ENCODE measurements at places on chromosomes 11 and 22.
A peak's percentile ranks its signal among the peaks of the same experiment; 100 is the strongest.

DNA sequence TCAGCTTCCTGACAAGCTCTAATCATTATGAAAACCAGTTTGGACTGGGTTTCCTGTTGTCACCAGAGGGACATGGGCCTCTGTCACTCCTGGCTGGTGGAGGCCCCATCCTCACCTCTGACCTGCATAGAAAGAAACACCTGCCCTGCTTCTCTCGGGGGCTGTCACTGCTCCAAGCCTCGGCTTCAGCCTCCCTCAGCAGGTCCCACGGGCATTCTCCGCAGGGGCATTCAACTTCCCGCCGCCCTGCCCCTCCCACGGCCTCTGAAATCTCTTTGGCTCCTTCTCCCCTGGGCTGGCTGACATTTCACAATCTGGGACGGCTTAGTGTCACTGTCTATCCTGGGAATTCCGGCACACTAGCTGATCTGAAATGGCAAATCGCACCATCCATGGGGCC, 257.9 kb downstream of the CTTN start:
- no peak for DNase-seq

DNA sequence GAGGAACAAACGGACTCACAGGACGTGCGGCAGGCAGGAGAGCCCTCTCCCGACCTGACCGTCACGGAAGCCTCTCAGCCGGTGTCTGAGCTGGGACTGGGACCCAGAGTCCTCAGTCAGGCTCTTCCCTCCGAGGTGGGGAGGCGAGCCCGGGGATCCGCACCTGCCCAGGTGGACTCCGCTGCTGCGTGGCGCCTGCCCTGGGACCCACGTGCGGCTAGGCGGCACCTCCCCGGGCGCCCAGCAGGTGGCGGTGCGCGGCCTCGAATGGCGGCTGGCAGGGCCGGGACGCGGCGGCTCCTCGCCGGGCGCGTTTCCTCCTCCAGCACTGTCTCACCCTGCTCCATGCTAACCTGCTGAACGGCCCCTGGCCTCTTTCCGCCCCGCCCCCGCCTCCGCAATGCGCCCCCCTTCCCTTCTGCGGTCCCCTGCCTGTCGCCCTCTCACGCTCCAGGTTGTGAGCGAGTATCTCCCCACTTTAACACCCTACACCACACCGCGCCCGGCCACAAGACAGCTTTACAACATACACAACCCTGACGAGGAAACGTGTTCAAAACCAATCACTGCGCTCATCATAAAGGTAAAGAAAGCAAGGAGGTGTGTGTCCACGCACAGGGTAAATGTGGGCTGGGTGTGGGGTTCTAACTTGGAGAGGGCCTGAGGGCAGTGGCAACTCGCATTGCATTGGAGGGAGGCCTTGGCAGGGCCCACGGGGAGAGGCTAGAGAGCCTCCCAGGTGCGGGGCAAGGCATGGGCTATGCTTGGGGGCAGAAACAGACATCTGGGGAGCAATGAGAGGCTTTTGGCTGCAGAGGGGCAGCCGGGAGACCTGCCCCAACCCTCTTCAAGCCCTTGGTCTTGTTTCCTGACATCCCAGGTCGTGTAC, 25.9 kb upstream of the ATXN10 start:
- DNase-seq, result peak; percentile 61

GRCh38 chr11:120208777-120209176, 2.1 kb upstream of the OAF start:
- DNase-seq, result no peak

DNA sequence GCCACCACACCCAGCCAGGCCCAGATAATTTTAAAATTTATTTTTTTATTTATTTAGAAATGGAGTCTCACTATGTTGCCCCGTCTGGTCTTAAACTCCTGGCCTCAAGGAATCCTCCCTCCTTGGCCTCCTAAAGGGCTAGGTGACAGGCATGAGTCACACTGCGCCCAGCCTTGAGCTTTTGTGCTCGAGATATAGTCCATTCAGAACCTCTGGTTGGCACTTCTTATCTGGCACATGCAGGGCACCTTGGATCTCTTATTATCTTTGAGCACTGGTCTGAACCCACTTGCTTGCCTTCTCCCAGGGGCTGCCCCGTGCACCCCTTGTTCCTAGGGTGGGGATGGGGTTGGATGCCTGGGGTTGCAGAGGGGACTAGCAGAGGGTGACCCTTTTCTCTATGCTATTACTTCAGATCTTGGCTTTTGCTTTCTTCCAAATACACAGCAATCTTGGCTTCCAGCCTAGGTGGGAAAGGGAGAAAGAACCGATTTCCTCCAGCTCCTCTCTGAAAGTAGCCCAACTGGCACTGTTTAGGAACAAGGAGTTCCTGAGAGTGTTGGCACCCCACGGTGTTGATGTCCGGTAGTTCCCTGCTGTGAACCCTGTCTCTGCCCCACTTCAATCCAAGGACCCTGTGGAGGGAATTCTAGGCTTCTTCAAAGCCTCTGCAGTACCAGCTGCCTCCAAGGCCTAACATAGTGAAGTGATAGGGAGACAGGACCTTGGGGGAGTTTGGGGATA, 1.3 kb upstream of the SLC3A2 start:
- DNase-seq, result no peak

DNA sequence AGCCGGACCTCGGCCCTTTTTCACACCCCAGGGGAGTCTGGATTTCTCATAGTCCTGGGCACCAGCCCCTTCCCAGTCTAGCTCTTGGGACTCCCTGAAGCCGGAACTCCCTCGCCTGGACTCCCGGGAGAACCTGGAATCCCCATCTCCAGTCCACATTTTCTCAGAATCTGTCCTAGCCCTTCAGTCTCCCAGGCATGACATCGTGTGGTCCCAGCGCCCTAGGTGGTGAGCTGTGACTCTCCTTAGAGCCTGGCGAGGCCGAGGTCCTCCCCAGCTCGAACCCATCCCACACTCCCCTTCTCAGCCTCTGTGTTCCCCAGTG, 673 bp upstream of the DUSP18 start:
- no peak for DNase-seq

GRCh38 chr11:111461460-111462235, 50.5 kb downstream of the BTG4 start:
- no peak for DNase-seq

- DNase-seq, result no peak
These were observed 39.6 kb upstream of the CHRM4 start for GRCh38 chr11:46431211-46431610.

GRCh38 chr11:45273509-45273908, 12.6 kb downstream of the SYT13 start:
- DNase-seq, result no peak

GRCh38 chr11:88158081-88158480, 17.2 kb downstream of the RAB38 start:
- no peak for DNase-seq

DNA sequence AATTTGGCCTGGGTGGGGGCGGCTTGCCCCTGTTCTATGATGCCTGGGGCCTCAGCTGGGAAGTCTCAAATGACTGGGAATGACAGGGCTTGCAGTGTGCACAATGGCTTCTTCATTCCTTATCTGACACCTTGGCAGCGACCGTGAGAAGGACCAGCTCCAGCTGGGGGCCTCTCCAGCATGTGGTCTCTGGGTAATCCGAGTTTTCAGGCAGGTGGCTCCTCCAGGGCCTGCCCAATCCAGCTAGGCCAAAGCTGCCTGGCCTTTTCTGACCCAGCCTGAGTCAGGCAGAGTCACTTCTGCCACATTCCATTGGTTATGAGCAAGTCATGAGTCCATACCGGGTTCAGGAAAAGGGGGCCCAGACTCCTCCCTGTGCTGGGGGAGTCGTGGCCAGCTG, 646.0 kb downstream of the OPCML start:
- no peak for DNase-seq

GRCh38 chr22:48488611-48489511, 1338.8 kb downstream of the BRD1 start:
- DNase-seq, result no peak

GRCh38 chr11:117089685-117090084, 8.5 kb downstream of the SIK3 start:
- DNase-seq, result no peak

- DNase-seq, result no peak
These were observed 25.3 kb downstream of the TPST2 start for GRCh38 chr22:26564672-26565071.

DNA sequence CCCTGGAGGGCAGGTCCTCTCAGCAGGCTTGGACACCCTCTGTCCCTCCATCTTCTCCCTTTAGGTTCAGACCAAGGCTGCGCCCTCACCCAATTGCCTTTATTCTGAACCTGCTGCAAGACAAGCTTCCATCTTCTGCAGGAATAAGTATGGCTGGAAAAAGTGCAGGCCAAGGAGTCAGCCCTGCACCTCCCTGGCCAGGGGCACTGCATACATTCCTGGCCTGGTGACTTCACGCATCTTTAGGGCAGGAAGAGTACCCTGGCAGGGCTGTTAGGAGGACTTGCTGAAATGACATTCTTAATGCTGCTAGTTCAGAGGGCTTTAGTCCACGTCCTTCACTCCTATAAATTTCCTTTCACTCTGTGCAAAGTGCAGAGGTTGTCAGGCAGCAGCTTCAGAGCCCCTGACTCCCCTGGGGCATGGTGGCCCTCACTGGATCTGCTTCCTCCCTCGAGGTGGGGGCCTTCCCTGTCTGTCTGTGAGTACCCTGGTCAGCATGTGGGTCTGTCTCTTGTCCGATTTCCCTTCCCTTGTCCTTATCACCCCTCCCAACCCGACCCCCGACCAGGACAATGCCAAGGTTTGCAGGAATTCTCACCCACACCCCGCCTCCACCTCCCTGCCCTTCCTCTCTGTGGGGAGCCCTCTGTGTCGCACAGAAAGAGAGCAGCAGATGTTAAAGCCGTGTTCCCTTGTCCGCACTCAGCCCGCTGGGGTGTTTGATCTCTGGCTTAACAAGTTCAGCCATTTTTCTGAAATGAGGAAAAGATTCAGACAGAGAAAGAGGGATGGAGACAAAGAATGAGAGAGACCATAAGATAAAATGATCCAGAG, 124.5 kb upstream of the SYT13 start:
- no peak for DNase-seq

GRCh38 chr11:125275905-125276618, 111.5 kb downstream of the PKNOX2 start:
- no peak for DNase-seq

GRCh38 chr11:12941671-12942070, 67.4 kb upstream of the RASSF10 start:
- no peak for DNase-seq

DNA sequence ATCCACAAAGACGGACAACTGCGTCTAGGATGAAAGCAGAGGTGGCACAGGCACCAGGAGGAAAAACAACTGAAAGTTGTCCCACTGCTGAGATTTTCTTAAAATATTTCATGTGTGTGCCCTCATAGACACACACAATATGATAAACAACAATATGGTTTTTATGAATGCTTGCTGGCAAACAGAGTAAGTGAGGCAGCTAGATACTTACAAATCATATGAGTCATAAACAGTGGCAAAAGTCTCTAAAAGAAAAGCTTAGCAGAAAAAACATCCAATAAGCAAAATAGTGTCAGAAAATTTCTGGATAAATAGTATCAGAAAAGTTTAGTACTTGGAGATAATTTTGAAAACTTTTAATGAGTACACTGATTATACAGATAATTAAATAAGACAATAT, 101.2 kb upstream of the DDI1 start:
- no peak for DNase-seq

- DNase-seq, result no peak
These were observed 13.6 kb upstream of the MTNR1B start for GRCh38 chr11:92955860-92956259.

DNA sequence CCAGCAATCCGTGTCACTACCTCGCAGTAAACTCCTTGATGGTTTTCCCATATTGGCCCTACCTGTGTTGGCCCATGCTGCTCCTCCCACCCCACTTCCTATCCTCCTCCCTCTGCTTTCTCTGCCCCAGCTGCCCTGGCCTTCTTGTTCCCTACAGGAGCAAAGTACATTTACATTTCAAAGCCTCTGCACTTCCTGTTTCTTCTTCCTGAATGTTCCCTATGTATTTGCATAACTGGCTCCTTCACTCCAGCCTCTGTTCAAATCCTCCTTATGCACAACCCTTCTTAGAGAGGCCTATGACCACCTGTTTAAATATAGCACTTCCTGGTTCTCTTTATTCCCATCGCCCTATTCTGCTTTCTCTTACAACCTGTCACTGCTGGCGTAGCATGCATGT, 62.2 kb downstream of the PARVA start:
- no peak for DNase-seq

GRCh38 chr11:133988686-133989410, 32.1 kb upstream of the IGSF9B start:
- DNase-seq, result no peak

- DNase-seq, result no peak
These were observed 22.4 kb upstream of the APOBEC3A start for GRCh38 chr22:38935023-38935422.

- no peak for DNase-seq
These were observed 103.7 kb downstream of the GAB2 start for GRCh38 chr11:78313898-78314297.

DNA sequence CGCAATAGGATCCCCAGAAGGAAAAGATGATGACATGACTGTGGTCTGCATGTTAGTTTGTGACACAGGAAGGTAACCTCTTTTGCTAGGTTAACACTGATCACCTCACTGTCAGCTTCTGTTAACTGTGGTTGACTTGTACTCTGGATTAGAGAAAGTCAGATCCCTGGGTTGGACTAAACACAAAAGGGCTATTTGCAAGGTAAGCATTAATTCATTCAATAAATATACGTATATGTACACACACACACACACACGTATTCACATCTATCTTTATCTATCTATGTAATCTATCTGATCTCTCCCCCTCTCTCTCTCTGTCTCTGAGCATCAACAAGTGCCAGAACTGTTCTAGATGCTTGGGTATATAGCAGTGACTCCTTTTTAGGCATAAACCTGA, 136.1 kb upstream of the SNX19 start:
- no peak for DNase-seq

- DNase-seq, result no peak
These were observed 8.6 kb downstream of the SNAP29 start for GRCh38 chr22:20867179-20868024.

GRCh38 chr11:41868606-41869005, 409.2 kb upstream of the LRRC4C start:
- no peak for DNase-seq

DNA sequence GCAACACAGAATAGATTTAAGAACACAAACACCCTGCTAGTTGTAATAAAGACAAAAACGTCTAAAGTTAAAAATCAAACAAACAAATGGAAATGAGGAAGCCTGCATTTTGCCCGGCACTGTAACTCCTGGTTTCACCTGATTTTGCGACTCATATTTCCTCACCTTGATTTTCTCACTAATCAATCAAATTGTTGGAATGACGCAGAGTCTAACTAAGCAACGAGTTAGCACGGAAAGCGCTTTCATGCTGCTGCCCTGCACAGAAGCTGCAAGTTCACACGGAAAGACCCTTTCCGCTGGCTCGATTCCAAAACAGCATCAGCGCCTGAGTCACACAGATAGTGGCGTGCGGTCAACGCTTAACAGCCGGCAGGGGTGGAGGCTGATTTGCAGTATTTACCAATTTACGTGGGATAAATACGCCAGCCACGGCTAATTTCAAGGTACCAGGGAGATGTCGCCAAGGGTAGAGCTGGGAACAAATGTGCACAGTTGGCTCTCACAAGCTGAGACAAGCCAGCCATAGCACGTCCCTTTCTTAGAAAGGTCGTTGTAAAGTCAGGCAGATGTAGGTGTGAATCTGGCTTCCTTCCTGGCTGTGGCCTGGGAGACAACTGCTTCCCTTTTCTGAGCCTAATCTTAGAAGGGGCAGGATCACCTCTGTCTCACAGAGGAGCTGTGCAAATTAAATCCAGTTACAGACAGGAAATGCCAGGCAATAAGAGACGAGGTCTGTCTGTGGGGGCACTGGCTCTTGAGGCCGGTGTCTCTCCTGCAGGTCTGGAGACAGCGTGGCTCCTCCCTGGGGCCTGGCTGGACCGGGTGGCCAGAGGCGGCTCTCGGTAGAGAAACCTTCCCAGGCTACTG, 76.9 kb upstream of the TTLL12 start:
- DNase-seq, result no peak

- DNase-seq, result no peak
These were observed 13.2 kb upstream of the PAFAH1B2 start for GRCh38 chr11:117130879-117131278.

Data from activated gamma-delta T cell (primary cell).